Mesothelial cell of epicardium (in vitro differentiated cells): ENCODE measurements at places on chromosomes 4 and X. TPM values are rescaled to one million over a fixed set of nuclear protein-coding genes. Genes with fewer than 3 reads are reported as not detected.

DNA sequence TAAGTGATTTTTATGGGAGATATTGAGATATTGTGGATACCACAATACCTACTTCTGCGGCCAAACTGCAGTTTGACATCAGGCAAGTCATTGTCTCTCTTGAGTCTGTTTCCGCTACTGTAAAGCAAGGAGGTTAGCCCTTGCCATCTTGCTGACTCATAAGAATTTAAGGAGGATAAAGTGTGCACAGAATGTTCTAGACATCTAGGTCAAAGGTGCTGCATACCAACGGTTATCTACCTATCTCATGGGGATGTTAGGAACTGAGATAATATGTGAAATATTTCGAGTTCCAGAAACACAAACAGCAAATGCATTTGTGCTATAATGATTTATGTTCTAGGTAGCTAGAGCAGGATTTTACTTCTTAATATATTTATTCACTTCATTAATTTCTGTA, 211.5 kb upstream of the NR3C2 start:
- no peak for DNase-seq

DNA sequence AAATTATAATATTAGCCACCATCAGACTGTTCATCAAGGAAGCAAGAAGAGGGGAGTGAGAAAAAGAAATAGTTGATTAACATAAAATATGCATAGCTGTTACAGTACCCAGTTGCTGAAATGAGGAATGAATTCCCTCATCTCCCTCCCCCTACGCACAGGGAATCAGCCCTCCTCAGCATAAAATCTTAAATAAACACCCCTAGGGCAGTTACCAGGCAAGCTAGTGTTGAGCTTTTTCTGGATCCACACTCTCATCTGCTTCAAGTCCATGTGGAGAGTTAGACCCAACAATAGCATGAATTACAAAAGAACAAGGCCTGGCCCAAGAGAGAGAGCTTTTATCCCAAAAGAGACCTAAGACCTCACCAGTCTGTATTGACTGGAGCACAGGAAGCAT, 19.0 kb upstream of the SYTL4 start:
- DNase-seq, result no peak

ADGRL3 gene
- 64.7 to 70.1 TPM (median 68.3 TPM) in 3 replicates for total RNA-seq

DNA sequence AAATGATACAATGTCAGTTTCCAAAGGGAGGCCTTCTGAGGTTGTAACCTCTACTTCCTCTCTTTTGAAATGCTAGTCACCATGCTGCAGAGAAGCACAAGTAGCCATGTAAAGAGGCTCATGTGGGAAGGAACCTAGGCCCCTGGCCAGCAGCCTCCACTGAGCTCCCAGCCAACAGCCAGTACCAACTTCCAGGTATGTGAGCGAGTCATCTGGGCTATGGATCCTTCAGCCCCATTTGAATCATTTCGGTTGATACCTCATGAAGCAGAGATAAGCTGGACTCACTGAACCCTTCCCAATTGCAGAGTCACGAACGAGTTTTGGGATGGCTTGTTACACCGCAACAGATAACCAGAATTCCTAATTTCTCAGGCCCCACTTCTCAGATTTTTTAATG, 187.0 kb upstream of the LDB2 start:
- DNase-seq, result no peak

DNA sequence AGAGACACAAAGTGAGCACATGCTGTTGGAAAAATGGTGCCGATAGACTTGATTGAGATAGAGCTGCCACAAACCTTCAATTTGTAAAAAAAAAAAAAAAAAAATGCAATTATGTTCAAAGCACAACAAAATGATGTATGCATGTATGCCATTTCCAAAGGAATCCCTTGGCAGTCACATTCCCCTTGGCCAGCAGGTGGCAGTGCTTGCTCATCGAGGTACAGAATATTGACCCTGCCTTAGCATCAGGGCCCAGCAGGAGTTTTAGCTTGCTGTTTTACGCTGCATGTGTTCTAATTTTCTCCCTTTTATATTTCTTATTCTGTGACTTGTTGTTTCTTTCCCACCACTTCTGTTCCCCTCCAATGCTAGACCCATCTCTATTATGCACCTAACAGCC, 34.5 kb upstream of the CYBB start:
- DNase-seq, result no peak

GRCh38 chr4:67861513-67861912, 22.3 kb downstream of the TMPRSS11D start:
- no peak for DNase-seq

DNA sequence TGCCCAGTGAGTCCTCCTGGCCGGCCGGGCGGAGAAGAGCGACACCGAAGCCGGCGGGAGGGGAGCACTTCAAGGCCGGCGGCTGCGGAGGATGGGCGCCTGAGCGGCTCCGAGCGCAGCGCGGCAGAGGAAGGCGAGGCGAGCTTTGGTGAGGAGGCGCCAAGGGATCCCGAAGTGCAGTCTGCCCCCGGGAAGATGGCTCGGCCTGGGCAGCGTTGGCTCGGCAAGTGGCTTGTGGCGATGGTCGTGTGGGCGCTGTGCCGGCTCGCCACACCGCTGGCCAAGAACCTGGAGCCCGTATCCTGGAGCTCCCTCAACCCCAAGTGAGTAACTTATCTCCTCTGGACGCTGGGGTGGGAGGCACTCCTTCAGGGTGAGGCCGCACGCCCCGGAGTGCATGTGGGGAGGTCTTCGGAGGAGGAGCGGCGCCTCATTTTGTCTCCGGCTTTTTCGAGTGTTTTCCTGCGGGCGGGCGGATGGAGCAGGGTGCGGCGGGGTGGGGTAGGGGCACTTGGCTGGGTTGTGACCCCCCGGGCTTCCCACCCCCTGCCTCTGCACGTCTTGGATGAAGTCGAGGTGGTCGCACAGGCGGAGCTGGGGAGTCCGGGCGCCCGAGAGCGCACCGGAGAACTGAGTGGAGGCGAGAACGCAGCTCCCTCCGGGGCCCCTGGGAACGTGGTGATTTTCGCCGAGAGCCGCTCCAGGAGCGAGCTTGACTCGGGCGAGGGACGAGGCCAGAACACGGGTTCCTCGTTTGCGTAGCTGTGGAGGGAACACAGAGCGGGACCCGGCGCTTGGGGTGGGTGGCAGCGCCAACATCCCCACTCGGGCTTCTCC, 979 bp downstream of the EFNB1 start:
- DNase-seq, result peak; percentile 43

HSFX1 gene
- 1.9 to 2.1 TPM (median 2.0 TPM) in 3 replicates for total RNA-seq

DNA sequence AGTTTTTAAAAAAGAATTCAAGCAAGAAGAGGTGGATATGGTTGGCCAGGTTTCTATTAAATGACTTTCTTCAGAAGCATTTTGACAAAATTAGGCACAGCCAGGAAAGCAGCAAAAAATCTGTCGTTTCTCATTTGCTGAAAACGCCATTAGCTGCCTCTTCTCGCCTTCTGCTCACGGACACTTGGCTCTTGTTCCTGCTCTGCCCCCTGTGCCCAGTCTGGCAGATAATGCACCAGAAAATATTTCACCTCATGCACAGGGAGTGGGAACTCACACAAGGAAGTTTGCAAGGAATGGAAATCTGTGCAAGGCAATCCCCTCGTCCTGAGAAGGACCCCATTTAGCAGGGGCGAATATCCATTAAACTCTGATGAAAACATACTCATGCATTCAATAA, 260.0 kb downstream of the PACRGL start:
- no peak for DNase-seq

GRCh38 chr4:138680256-138680655, 335.3 kb upstream of the NOCT start:
- no peak for DNase-seq

CETN2 gene
- total RNA-seq, result 31.1 to 35.4 TPM (median 34.9 TPM) in 3 replicates

FGFR3 gene
- 30.9 to 37.6 TPM (median 32.9 TPM) in 3 replicates for total RNA-seq

- DNase-seq, result no peak
Observed at GRCh38 chrX:137227151-137227550, 193.4 kb upstream of the GPR101 start.

SPIN2A gene
- total RNA-seq, result 4.1 to 5.3 TPM (median 4.2 TPM) in 3 replicates
